ENCODE measurements at places on chromosomes 5 and 9.

- DNase-seq, result no peak
Observed at GRCh38 chr5:176954050-176954449, 52.5 kb downstream of the UIMC1 start.

- no peak for DNase-seq
Observed at GRCh38 chr5:35371951-35372426, 141.7 kb upstream of the PRLR start.

DNA sequence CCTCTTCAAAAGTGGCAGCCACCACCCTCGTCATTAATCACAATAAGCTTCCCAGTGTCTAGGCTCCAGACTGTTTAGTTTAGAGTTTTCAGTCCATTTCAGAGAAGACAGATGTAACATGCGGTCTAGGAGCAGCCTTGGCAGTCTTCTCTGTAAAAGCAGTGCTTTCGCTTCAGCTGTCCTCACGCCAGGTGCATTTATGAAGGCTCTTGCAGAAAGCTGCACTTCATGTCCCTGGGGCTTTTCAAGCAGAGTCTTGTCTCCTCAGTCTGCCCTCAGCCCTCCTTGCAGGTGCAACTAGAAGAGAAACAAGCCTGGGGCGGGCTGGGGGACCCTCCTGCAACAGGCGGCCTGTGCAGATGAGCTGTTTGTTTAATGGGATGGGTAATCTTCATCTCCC, 281.9 kb downstream of the DRD1 start:
- DNase-seq, result no peak

- no peak for DNase-seq
Observed at GRCh38 chr9:104142799-104143549, 48.9 kb downstream of the SMC2 start.

- no peak for DNase-seq
Observed at GRCh38 chr5:36060420-36060887, 6.2 kb downstream of the UGT3A2 start.

Measured in stimulated activated CD8-positive, alpha-beta memory T cell treated with anti-CD3 and anti-CD28 coated beads, Interleukin-4, amount 100 ng/mL, for 24 hours (primary cell).